ENCODE measurements at places on chromosomes 16 and 17. TPM values are rescaled to one million over a fixed set of nuclear protein-coding genes. Genes with fewer than 3 reads are reported as not detected.

- DNase-seq = no peak
- H3K4me1 ChIP-seq = no peaks in the 10 kb centered on the region
- H3K36me3 ChIP-seq = no peaks in the 10 kb centered on the region
- no peak overlapping the region for H3K4me3 ChIP-seq
- H3K27me3 ChIP-seq = peaks cover 55% of the 10 kb centered on the region
- no peak overlapping the region for H3K27ac ChIP-seq
Observed at GRCh38 chr16:1182316-1182671, 29.4 kb downstream of the CACNA1H start.

DNA sequence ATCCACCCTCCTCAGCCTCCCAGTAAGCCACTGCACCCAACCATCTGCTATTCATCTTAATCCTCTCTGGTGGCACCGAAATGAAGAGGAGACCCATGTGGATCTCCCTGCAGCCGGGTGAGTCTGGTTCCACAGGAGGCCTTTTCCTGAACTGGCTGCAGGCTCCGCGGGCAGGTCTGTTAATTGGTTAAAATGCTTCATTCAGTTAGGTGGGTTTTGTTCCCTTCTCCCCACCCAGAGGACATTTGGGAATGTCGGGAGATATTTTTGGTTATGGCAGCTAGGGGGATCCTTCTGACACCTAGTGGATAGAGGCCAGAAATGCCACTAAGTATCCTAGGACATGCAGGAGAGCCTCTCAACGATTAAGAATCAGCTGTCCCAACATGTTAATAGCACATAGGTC lies 16.7 kb downstream of the C16orf54 start:
- DNase-seq = no peak
- H3K4me3 ChIP-seq = no peak overlapping the region
- no peaks in the 10 kb centered on the region for H3K36me3 ChIP-seq
- H3K4me1 ChIP-seq = no peaks in the 10 kb centered on the region

DNA sequence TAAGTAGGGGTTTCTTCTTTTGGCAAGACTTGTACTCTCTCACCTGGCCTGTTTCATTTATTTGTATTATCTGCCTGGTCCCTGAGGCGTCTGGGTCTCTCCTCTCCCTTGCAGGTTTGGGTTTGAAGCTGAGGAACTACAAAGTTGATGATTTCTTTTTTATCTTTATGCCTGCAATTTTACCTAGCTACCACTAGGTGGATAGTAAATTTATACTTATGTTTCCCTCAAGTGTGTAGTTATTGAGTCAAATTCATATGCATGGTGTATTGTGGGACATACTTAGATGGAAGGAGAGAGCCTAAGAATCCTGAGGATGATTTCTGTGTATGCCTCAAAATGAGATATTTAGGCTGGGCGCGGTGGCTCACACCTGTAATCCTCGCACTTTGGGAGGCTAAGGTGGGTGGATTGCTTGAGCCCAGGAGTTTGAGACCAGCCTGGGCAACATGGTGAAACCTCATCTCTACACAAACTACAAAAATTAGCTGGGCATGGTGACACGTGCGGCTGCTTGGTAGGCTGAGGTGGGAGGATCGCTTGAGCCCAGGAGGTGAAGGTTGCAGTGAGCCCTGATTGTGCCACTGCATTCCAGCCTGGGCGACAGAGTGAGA lies 13.6 kb downstream of the TMEM98 start:
- H3K4me3 ChIP-seq = no peak overlapping the region
- H3K36me3 ChIP-seq = peaks cover 9% of the 10 kb centered on the region
- no peak overlapping the region for H3K27ac ChIP-seq
- DNase-seq = no peak

The SSTR5 gene
- total RNA-seq = 1.5 TPM

GRCh38 chr16:87706278-87707000 lies 59.3 kb downstream of the KLHDC4 start:
- H3K4me3 ChIP-seq = no peak overlapping the region
- DNase-seq = no peak
- no peaks in the 10 kb centered on the region for H3K27me3 ChIP-seq
- no peaks in the 10 kb centered on the region for H3K4me1 ChIP-seq
- no peak overlapping the region for H3K27ac ChIP-seq
- H3K36me3 ChIP-seq = peaks cover 86% of the 10 kb centered on the region

DNA sequence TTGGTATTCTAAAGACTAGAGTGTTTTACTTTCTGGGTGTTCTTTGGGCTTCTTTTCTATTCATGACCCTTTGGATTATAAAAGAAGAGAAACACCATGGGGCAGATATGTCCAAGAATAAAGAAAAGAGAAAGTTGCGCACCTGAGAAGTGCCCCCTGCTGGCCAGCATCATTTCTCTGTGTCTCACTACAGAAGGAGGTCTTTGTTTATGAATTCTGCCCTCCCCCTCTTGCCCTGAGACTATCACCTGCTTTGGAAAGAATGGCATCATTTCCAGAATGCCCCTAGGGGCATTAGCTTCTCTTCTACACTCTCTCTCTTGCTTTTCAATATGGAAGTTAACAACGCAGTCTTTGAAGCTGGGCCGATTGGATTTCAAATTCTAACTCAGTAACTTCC lies 45.0 kb downstream of the CDH13 start:
- no peak overlapping the region for H3K4me3 ChIP-seq
- no peak overlapping the region for H3K27ac ChIP-seq
- no peaks in the 10 kb centered on the region for H3K27me3 ChIP-seq
- no peak for DNase-seq

- peaks cover 58% of the 10 kb centered on the region for H3K4me1 ChIP-seq
- no peak for DNase-seq
- no peaks in the 10 kb centered on the region for H3K36me3 ChIP-seq
- no peaks in the 10 kb centered on the region for H3K27me3 ChIP-seq
- H3K27ac ChIP-seq = peak overlapping the region; percentile 10
Observed at GRCh38 chr17:34242587-34243363, 12.3 kb upstream of the CCL2 start.

The RND2 gene
- 2.0 TPM for total RNA-seq

The GGNBP2 gene
- 84.1 TPM for total RNA-seq

- peak overlapping the region; percentile 91 for H3K4me3 ChIP-seq
- no peaks in the 10 kb centered on the region for H3K27me3 ChIP-seq
- peak overlapping the region; percentile 96 for H3K27ac ChIP-seq
- DNase-seq = peak; percentile 70
Observed at GRCh38 chr17:28897769-28898526, 415 bp upstream of the FLOT2 start.

GRCh38 chr16:3637371-3637923 lies 17.0 kb upstream of the DNASE1 start:
- peaks cover 9% of the 10 kb centered on the region for H3K36me3 ChIP-seq
- H3K4me1 ChIP-seq = peaks cover 1% of the 10 kb centered on the region
- peak; percentile 20 for DNase-seq
- no peak overlapping the region for H3K4me3 ChIP-seq
- no peak overlapping the region for H3K27ac ChIP-seq

The PIK3R5 gene
- 5.1 TPM for total RNA-seq

- H3K4me1 ChIP-seq = peaks cover 14% of the 10 kb centered on the region
- no peaks in the 10 kb centered on the region for H3K36me3 ChIP-seq
- no peak overlapping the region for H3K27ac ChIP-seq
- H3K4me3 ChIP-seq = no peak overlapping the region
- no peak for DNase-seq
- peaks cover 58% of the 10 kb centered on the region for H3K27me3 ChIP-seq
Observed at GRCh38 chr16:49287572-49287971, 5.9 kb upstream of the CBLN1 start.

- peaks cover 37% of the 10 kb centered on the region for H3K36me3 ChIP-seq
- no peaks in the 10 kb centered on the region for H3K27me3 ChIP-seq
- H3K4me3 ChIP-seq = peak overlapping the region; percentile 96
Observed at GRCh38 chr17:7220593-7221277, 997 bp downstream of the ACADVL start.

- no peaks in the 10 kb centered on the region for H3K27me3 ChIP-seq
- no peak for DNase-seq
- H3K36me3 ChIP-seq = peaks cover 19% of the 10 kb centered on the region
- H3K4me1 ChIP-seq = peaks cover 18% of the 10 kb centered on the region
Observed at GRCh38 chr16:4733747-4734062, 366 bp downstream of the ANKS3 start.

DNA sequence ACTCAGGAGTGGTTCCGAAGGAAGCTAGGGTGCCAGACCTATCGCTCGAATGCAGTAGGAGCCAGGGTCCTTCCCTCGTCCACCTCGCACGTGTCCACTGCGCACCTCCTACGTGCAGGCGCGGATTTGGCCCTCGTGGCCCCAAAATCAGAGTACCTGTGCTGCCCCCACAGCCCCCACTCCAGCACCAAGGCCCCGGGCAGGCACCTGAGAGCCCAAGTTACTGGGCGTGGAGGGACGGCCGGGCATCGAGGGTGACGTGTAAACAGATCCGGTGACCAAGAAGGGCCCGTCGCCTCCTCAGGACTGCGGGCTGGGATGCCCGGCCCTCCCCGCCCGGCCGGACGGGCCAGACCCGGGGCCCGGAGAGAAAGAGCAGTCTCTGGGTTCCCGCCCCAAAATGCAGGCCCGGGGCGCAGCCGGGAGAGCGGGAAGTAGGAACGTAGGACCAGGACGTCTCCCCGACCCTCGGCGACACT lies 492 bp downstream of the SLC25A39 start:
- H3K4me3 ChIP-seq = peak overlapping the region; percentile 98
- DNase-seq = no peak

GRCh38 chr17:40419559-40420331 lies 2.0 kb upstream of the TOP2A start:
- peaks cover 20% of the 10 kb centered on the region for H3K4me1 ChIP-seq
- H3K27ac ChIP-seq = no peak overlapping the region

DNA sequence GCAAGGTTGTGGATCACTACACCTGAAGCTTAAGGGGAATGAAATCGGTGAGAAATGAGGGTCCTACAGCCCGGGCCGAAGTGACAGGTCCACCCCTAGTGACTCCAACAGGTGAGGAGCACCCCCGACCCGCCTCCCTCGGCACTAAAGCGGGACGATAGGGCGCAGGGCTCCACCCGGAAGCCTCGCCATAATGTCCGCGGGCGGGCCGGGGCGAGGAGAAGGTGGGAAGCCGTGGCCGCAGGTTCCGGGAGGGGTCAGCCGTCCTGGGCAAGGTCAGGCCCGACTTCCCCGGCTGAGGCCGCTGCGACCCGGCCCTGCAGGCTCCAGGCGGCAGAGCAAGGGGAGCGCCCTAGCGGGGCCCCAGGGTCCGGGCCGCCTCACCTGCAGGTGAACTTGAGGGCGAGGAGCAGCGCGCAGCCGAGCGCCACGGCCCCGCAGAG lies 543 bp downstream of the TXNDC11 start:
- peak; percentile 77 for DNase-seq
- H3K27ac ChIP-seq = peak overlapping the region; percentile 97
- peaks cover 28% of the 10 kb centered on the region for H3K4me1 ChIP-seq
- H3K27me3 ChIP-seq = no peaks in the 10 kb centered on the region
- peaks cover 1% of the 10 kb centered on the region for H3K36me3 ChIP-seq

The SMURF2 gene
- total RNA-seq = 28.6 TPM

DNA sequence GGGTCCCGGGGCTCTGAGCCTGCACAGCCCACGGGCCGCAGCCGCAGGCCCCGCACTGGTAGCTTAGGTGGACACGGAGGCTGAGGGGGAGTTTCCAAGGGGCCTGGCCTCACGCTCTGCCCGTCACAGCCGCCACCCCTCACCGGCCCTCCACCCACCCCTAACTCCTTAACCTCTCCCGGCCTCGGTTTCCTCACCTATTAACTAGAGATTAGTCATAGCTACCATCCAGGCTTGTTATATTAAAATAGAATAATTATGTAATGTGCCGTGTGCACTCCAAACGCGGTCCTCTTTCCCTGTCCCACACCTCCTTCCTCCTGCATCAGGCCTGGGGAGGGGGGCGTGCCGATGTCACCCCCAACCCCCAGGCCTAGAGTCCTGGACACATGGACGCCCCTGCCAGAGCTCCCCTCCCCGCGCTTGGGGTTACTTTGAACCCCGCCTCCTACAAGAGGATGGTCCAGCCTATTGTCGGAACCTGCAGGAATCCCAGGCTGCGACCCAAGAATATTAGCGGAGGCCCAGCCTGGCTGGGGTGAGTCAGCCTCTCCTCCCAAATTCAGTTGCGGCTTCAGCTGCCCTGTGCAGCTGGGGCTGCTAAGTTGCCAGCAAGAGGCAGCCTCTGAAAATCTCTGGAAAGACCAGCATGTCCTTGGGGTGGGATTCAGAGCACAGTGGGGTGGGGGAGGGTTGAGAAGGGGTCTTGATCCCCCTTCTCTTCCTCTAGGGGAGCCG lies 17.3 kb downstream of the SOCS3 start:
- peaks cover 67% of the 10 kb centered on the region for H3K4me1 ChIP-seq
- H3K27ac ChIP-seq = peak overlapping the region; percentile 93
- peak; percentile 88 for DNase-seq
- peak overlapping the region; percentile 46 for H3K4me3 ChIP-seq

GRCh38 chr16:68356249-68356918 lies 45.6 kb downstream of the PRMT7 start:
- H3K4me3 ChIP-seq = no peak overlapping the region
- no peak for DNase-seq

GRCh38 chr16:54076006-54076504 lies 210.5 kb downstream of the IRX3 start:
- H3K27me3 ChIP-seq = no peaks in the 10 kb centered on the region
- H3K36me3 ChIP-seq = no peaks in the 10 kb centered on the region
- H3K4me3 ChIP-seq = no peak overlapping the region

The EPOP gene
- total RNA-seq = 6.1 TPM

The CLEC18A gene
- total RNA-seq = 1.7 TPM

DNA sequence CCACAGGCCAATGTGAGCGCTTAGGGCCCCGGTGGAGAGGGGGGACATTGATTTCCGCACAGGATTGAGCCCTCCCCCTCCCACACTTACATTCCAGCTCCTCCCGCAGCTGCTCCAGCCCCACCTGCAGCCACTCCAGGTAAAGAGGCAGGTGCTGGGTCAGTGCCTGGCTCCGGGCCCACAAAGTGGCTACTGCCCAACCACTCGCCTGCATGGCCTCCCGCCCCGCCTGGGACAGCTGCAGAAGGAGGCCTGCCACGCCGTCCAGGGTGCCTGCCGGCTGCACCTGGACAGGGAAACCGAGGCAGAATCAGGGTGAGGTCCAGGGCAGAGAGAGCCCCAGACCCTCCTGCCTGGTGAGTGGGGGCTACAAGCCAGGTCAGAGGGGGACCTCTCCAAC lies 46.3 kb downstream of the RMI2 start:
- H3K4me3 ChIP-seq = no peak overlapping the region
- no peak for DNase-seq
- H3K4me1 ChIP-seq = peaks cover 29% of the 10 kb centered on the region
- no peaks in the 10 kb centered on the region for H3K27me3 ChIP-seq
- H3K27ac ChIP-seq = no peak overlapping the region

The WNT9B gene
- total RNA-seq = 5.4 TPM

The PTGES3L gene
- total RNA-seq = 0.48 TPM

DNA sequence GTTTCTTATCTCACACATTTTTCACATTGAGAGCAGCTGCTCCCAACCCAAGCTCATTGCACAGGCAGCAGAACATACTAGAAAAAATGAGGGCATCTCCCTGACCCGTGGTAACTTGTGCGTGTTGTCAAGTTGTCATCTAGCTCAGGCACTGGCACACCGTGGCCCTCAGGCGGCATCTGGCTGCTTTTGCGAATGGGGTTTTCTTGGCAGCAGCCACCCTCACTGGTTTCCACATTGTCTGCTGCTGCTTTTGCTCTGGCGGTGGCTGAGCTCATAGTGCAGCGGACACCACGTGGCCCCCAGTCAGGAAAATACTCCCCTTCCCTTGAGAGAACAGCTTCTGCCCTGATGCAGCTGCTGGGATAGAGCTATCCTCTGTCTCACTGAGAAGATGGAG lies 9.4 kb upstream of the TEDC2 start:
- DNase-seq = no peak
- peaks cover 54% of the 10 kb centered on the region for H3K36me3 ChIP-seq
- H3K4me1 ChIP-seq = no peaks in the 10 kb centered on the region
- H3K27ac ChIP-seq = no peak overlapping the region
- H3K4me3 ChIP-seq = no peak overlapping the region

The TUBD1 gene
- total RNA-seq = 10.3 TPM

GRCh38 chr17:39953471-39953888 lies 9.3 kb upstream of the GSDMA start:
- H3K4me3 ChIP-seq = peak overlapping the region; percentile 49
- H3K27ac ChIP-seq = no peak overlapping the region
- H3K4me1 ChIP-seq = peaks cover 15% of the 10 kb centered on the region
- H3K27me3 ChIP-seq = no peaks in the 10 kb centered on the region
- no peak for DNase-seq
- H3K36me3 ChIP-seq = no peaks in the 10 kb centered on the region

Measured in suprapubic skin (tissue), 4 donors.